ENCODE measurements at places on chromosomes 7 and 10.
A peak's percentile ranks its signal among the peaks of the same experiment; 100 is the strongest.

- DNase-seq: no peak
Measured at GRCh38 chr7:22611758-22612079, 111.7 kb upstream of the STEAP1B start.

DNA sequence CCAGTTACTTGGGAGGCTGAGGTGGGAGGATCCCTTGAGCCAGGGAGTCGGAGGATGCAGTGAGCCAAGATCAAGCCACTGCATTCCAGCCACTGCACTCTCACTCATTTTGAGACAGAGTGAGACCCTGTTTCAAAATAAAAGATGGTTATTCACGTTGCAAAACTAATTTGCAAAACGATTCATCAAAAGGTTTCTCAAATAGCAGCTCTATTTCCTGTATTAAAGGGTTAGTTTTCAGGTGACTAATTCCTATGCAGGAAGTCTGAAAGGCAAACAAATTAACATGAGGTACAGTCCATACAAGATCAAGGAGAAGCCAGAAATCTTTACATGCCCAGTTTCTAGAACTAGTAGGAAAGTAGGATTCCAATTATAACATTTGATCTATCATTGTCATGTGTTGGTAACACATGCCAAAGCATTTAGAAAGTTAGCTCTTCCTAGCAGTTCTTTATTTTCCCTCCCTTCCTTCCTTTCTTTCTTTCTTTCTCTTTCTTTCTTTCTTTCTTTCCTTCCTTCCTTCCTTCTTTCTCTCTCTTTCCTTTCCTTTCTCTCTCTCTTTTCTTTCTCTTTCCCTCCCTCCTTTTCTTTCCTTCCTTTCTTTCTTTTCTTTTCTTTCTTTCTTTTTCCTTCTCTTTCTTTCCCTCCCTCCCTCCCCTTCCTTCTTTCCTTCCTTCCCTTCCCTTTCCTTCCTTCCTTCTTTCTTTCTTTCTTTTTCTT lies 49.3 kb downstream of the DENND2A start:
- no peak for DNase-seq

- no peak for DNase-seq
Measured at GRCh38 chr7:44466300-44467216, 23.9 kb downstream of the NUDCD3 start.

- no peak for DNase-seq
Measured at GRCh38 chr10:6080417-6080973, 8.3 kb upstream of the RBM17 start.

DNA sequence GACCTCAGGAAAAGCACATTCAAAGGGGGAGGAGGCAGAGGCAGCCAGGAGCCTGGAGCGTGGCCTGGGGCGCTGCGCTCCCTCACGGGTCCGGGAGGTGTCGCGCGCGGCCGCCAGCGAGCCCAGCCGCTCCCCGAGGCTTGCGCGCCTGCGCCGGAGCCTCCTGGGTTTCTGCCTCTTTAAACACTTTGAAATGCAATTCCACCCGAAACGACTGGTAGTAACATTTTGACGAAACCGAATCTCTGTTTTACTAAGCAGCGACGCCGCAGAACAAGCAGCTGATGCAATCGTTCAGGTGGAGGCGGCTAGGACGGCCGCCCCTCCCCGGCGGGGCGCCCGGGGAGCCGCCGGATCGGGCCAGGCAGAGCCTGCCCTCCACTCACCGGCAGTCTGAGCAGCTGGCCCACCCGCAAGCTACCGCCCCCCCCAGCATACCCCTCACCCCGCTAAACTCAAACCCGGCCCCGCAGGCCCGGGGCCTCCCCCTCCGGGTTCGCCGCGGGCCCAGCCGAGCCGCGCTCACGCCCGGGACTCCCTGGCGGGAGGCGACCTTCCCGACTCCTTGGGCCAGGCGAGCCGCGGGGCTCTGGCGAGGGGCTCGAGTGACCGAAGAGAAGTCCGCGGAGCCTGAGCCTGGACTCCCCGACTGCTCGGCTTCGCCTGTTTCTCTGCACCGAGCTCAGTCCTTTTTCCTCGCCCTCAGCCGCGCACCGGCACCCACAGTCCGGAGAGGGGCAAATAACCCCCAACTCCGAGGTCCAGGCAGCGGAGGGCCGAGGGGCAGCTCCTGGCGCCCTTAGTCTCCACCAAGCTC lies 3.2 kb downstream of the MKX start:
- DNase-seq: peak; percentile 60

DNA sequence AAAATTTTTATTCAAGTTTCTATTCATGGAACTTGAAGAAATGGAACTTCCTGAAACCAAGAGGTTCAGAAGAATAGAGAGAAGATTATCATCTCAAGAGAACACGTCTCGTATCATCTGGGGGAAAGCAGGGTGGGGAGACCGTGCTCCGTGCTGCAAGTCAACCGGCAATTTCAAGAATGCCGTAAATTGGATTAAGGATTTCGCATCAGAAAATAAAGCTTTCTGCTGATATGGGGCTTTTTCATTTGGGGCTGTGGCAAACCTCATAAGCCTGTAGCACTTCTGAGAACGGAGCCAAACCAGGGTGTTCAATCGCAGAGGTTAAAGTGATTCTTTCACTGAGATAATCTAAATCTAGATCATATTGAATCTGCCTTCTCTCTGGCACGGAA lies 150.1 kb upstream of the NPS start:
- no peak for DNase-seq

- DNase-seq: no peak
Measured at GRCh38 chr10:114634609-114634979, 23.5 kb downstream of the ABLIM1 start.

DNA sequence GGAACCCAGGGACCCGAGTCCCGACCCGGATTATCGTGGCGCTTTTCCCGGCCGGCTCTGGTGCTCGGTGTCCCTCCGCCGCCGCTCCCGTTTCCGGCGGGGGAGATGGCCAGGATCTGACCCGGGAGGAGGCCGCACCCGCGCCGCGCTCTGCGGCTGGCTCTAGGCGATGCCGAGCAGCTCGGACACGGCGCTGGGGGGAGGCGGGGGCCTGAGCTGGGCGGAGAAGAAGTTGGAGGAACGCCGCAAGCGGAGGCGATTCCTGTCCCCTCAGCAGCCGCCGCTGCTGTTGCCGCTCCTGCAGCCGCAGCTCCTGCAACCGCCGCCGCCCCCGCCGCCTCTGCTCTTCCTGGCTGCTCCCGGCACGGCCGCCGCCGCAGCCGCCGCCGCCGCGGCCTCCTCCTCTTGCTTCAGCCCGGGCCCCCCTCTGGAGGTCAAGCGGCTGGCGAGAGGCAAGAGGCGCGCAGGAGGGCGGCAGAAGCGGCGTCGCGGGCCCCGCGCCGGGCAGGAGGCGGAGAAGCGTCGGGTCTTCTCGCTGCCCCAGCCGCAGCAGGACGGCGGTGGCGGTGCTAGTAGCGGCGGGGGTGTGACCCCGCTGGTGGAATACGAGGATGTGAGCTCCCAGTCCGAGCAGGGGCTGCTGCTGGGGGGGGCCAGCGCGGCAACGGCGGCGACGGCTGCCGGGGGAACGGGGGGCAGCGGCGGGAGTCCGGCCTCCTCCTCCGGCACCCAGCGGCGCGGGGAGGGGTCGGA lies 593 bp downstream of the CDK13 start:
- no peak for DNase-seq

DNA sequence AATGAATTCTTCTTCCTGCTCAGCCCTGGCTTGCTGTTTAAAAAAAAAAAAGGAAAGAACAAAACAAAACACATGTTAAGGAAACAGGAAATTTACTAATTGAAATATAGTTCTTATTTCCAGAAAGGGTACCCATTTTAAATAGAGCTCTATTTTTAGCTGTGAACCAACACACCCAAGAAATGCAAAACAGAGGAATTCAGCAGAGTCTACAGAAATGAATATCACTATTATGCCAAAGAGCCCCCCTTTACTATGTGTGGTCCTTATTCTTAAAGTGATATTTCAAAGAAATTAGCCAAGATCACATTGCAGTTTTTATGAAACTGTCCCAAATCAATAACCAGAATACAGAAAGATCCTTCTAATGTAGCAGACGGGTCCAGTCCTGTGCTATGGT lies 53.7 kb downstream of the CCDC6 start:
- DNase-seq: no peak
